ENCODE measurements at places on chromosomes 5 and 9.

GRCh38 chr5:59099270-59099994, 516.6 kb downstream of the RAB3C start:
- no peak for DNase-seq

- peak; percentile 80 for DNase-seq
Observed at GRCh38 chr5:42992088-42992879, 47.8 kb downstream of the ANXA2R start.

- DNase-seq: no peak
Observed at GRCh38 chr5:179620293-179620692, 3.2 kb downstream of the HNRNPH1 start.

- DNase-seq: no peak
Observed at GRCh38 chr5:173764332-173765028, 123.7 kb upstream of the CPEB4 start.

GRCh38 chr5:932151-932627, 39.5 kb downstream of the TRIP13 start:
- DNase-seq: no peak

DNA sequence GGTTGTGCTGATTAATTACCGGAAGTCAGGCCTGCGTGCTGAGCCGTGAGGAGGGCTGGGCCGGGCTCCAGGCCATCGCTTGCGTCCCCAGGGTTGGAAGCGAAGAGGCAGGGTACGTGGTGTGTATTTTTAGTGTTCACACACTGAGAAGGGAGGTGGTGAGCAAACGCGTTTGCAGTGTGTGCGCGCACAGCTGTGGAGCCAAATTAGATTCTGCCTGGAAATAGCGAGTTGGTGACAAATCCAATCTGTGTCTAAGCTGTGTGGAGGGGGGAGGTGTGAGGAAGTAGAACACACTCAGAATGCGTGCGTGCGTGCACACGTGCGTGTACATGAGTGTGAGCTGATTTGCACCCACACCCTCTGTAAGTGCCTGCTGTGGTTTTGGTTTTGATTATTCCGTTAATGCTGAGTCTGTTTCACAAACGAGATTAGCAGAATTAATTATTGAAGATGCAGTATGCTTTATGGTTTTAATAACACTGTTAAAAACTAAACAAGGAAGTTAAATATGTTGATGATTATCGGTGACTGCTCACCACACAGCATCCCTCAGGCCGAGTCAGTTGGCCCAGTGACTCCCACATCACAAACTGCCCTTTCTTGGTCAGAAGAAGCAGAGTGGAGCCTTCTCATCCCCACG, 111.8 kb upstream of the FCN2 start:
- DNase-seq: no peak

DNA sequence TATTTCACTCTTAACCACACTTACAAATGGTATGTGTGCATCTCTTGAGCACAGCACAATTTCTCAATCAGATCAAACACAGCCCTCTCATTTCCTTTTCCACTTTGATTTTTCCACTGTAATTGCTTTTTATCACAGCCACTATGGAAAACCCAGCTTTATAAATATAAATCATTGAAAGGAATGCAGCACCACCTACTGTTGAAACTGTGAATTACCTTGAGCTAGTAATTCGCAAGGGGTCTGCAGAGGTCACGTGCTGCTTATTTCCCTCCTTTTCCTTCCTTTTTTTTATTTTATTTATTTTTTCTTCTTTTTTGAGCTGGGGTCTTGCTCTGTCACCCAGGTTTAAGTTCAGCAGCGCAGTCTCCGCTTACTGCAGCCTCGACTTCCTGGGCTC, 76.9 kb downstream of the CDH6 start:
- DNase-seq: no peak

GRCh38 chr9:104700306-104700705, 6.0 kb downstream of the OR13D1 start:
- no peak for DNase-seq

DNA sequence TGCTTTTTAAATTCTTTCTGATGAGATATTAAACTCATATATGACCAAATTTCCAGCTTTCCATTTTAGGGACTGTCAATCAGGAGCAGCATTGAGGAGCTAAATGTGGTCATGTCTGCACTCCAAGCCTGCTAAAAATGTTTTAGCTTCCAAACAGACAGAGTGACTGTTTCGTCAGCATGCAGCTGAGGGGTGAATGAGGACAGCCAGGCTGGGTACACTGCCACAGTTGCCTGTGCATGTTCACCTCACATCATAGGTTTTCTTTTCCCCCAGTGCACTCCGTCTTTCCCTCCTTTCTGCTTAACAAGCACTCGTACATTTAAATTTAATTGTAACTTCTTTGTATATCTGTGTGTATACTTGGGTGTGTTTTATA, 138.1 kb downstream of the ARRDC3 start:
- DNase-seq: no peak

DNA sequence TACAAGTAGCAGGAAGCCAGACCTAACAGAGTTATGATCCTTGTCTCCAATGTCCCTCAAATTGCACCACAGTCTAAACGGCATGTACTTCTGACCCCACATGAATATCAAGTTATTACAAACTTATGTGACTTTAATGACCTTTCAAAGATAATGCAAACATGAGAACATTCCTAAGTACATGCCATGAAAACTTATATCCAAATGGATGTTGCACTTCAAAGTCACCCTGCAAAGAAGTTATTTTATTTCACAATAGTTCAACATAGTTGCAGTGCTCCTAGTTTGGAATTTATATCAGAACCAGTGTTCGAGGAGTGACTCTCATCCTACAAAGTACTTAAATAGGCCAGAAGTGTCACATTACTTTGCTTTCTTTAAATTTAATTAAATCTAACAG, 41.2 kb upstream of the ITGA1 start:
- DNase-seq: no peak

DNA sequence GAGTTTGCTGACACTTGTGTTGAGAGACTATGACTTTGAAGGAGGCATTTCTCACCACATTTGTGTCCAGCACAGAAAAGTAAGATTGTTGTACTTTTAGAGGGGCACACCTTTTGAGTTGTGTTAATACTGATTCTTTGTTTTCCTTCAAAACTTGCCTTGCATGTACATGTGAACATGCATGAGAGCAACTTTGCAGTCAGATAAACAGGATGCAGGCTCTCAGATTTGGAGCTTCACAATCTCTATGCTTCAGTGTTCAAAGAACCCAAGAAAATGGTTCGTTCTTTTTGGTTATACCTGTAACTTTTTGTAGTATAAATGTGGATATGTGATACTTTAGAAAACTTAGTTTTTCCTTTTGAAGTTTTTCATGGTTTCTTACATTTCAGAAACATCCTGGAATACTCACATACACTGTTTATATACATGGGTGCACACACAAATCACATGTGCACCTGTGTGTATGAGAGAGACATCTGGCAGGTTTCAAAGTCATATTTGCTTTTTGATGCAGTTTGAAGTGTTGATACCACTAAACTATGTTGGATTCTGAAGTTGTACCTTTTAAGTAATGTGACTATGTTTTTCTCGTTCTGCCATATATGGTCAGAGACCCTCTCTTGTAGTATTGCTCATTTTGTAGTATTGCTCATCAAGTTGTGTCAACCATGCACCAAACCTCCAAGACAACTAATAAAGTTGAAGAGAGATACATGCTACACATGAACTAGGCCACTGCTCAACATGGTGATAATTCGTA, 190.7 kb downstream of the CD180 start:
- no peak for DNase-seq

DNA sequence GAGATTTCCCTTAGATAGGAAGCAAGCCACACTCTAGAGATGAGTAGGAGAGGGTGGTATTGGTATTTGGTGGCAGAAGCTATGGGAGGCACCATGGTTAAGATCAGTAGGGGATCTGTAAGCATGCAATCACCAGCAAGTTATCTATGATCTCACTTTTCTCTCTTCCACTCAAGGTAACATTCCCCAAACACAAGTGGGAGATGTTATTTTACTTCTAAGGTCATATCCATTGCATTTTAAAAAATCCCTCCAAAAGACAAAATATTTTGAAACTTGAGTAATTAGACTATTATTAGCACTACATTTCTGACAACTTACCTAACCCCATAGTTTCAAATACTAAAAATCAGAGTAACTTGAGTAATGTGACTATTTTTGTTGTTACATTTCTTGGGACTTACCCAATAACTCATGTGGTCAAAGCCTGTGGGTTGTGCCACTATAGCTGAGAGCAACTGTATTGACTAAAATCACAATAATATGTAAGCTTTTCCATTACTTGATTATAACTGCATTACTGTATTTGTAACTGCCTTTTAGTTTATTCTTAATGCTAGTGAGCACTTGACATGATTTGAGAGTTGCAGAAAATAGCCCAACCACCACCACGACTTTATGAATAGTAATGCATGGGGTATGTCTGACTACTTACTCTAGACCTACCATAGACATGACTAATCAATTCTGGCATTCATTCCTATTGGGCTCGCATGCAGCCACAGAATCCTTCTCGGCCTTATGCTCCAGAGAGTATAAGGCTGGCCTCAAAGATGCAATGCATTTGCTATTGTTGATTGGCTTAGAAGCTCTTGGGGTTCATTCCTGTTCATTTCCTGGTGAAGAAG, 264.7 kb downstream of the TRIM32 start:
- DNase-seq: no peak

DNA sequence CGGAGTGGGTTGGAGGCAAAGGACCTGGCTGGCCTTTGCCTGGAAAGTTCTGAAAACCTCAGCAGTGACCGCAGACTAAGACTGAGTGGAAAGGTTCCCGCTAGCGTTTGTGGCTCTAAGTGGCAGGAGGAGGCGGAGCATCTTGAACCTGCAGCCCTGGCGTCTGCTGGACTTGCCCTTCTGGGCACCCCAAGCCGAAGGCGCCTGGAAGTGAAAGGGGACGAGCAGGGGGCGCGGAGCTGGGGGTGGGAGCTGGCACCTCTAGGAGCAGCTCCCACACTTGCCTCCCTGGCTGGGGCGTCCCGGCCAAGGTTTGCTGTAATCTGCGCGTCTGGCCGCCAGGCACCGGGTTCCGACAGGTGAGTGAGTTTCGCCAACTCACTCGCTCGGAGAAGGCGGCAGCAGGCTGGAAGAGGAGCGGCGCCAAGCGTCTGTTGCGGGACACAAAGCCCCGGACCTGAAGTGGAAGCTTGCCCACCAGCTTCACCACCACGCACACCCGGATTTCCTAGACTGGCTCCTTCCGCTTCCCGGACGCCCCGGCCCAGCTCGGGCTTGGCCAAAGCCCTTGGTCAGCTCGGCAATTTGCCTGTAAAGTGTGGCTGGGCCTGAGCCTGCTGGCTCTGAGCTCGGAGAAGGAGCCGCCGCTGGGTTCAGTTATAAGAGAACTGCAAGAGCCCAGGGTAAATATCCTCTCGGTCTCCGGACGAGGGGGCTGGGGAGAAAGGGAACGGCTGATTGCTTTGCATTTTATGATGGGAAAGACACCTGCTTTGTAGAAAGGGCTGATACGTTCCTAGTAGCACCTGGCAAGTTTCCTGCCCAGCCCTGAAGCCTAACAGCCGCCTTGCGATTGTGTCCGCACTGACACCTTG, at the start of gene GNA14:
GNA14 (minus strand) TSS at position 89 of the 875 bp plus-strand sequence. CDS start 529 bp downstream, outside the sequence.
- DNase-seq: no peak

- DNase-seq: no peak
Observed at GRCh38 chr9:7163932-7164331, 406.2 kb downstream of the KDM4C start.

DNA sequence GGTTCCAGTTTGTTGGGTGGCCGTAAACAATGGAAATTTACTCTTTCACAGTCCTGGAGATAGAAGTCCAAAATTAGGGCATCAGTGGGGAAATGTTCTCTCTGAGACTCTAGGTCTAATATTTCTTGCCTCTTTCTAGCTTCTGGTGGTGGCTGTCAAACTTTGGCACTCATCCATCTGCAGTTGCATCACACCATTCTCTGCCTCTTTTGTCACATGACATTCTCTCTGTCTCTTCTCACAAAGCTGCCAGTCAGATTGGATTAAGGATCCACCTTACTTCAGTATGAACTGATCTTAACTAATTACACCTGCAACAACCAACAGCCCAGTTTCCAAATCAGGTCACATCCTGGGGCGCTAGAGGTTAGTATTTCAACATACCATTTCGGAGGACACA, 222.9 kb upstream of the FTMT start:
- DNase-seq: peak; percentile 24

DNA sequence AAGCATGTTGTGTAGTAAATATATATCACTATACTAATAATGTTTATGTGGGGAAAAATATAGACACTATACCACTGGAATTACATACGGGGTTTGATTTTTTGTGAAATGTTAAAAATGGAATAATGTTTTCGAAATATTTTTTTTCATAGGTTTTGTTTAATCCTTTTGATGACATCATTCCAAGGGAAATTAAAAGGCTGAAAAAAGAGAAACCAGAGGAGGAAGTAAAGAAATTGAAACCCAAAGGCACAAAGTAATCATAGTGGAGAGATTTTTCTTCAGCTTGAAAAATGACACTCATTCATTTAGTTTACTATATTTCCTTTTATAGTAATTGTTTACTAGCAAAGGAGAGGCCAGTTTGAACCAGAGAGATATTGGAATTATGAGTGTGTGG, 17.6 kb downstream of the CWC27 start:
- DNase-seq: no peak

DNA sequence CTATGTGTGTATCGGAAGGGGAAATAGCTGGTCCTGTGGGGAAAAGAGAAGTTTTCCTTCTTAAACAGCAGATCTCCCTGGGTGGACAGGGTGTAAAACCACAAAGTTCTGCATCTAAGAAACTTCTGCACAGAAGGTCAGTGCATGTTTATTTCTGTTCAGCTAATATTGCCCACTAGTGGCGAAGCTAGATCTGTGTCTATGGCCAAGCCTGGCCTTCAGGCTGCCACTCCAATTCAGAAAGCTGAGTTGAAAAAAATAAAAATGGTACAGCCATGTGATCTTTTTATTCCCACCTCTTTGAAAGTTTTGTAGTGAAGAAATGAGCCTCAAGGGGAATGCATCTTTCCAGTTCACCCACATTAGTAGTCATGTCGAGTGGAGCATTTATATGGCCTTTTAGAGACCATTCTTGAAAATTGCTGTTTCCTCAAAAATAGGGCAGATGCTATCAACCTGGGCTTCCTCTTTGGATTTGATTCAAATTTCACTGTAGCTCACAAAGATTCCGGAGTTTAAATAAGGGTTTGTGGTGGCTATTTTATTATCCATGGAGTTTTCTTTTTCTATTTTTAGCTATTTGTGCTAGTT, 488.0 kb downstream of the PRELID2 start:
- DNase-seq: no peak

GRCh38 chr5:148746826-148747535, 79.4 kb upstream of the ADRB2 start:
- no peak for DNase-seq

DNA sequence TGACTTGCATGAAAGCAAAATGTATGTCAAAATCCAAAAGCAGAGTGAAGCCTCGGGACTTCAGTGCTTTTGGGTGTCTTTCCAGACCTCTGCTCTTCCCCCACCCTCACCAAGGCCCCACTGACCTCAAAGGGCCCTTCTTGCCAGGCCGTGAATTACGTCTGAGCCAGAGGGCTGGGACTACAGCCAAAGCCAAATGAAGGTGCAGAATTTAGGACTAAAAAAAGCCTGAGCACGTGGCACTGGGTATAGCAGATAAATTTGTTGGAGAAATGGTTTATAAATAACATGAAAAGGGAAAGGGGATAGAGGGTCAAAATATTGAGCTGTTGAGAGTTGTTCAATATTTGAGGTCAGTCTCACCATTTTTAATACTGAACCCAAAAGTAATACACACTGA, 163.4 kb downstream of the GHR start:
- DNase-seq: no peak

Data from NCI-H1105 treated with DMSO at 0.1 percent for 48 hours (cell line).